Right kidney (tissue), 9 donors: ENCODE measurements at places on chromosomes 7 and 10.

- DNase-seq, result peak; percentile 27
Observed at GRCh38 chr7:114413761-114414155, 857 bp upstream of the FOXP2 start.

DNA sequence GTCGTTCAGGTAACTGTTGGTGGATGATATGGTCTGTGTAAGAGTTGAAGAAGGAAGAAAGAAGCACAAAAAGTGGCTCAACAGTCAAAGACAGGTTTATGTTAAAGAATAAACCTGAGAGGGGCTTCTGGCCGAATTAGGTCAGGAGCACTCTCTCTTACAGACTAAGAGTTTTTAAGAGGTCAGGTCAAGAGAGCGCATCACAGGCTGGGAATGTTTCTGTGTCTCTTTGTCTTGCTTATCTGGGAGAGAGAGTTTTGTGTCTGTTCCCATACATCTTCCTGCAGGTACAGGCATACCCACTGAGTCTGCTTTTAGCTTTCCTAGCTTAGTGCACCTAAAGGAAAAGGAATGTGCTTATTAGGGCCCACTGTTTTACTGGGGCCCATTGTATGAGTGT, 22.2 kb upstream of the PRPF18 start:
- no peak for DNase-seq

DNA sequence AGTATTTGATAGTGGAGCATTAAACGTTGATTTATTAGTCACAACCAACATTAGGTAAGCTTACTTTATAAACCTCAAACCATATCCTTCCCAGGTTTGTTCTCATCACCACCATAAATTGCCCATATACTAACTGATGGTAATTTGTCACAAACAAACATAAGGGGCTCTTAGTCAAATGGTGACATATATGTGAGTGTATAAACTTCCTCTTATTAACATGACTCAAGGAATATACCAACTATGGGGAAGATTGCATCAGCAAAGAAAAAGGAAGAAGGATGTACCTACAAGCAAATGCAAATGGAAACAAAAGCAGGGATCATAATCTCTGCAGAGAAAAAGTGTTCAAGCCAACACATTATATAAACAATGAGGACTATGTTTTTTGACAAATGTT, 418.2 kb upstream of the AKR1E2 start:
- no peak for DNase-seq

GRCh38 chr7:42057331-42057730, 179.7 kb downstream of the GLI3 start:
- DNase-seq, result no peak

DNA sequence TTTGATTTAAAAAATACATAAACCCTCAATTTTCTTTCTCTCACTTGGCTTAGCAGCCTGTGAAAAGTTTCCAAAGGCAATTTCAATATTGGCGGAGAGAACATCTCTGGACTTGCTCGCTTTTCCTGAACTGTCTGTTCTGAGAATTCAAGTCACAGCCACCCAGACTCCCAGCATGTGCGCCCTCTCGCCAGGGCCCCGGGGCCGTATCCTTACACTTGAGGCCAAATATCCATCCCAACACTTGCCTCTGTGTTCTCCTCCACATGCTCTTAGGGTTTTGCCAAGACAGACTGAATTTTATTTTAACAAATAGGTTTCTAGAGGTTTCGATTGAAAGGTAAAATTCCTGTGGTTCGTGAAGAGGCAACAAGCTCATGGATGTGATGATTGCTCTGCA, 111.5 kb upstream of the GPR26 start:
- no peak for DNase-seq

DNA sequence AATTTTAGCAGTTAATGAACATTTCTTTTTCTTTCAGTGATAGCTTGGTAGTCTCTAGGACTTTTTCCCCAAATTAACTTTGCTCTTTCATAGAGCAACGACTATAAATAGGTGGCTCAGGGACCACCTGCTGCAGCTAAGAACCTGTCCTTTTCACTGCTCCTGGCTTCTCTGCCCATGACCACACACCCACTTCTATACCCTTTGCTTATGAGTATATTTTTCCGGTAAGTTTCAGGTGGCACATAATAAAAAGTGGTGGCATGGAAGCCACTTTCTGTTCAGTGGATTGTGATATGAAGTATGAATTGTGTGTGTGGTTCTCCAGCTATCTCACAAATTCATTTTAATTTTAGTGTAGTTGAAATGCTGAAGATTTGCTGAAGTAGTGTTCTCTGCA, 1.2 kb downstream of the ING3 start:
- no peak for DNase-seq

GRCh38 chr10:78736926-78737630, 331.7 kb upstream of the ZMIZ1 start:
- DNase-seq, result no peak

- DNase-seq, result no peak
Observed at GRCh38 chr10:69004821-69005220, 16.2 kb downstream of the KIFBP start.

DNA sequence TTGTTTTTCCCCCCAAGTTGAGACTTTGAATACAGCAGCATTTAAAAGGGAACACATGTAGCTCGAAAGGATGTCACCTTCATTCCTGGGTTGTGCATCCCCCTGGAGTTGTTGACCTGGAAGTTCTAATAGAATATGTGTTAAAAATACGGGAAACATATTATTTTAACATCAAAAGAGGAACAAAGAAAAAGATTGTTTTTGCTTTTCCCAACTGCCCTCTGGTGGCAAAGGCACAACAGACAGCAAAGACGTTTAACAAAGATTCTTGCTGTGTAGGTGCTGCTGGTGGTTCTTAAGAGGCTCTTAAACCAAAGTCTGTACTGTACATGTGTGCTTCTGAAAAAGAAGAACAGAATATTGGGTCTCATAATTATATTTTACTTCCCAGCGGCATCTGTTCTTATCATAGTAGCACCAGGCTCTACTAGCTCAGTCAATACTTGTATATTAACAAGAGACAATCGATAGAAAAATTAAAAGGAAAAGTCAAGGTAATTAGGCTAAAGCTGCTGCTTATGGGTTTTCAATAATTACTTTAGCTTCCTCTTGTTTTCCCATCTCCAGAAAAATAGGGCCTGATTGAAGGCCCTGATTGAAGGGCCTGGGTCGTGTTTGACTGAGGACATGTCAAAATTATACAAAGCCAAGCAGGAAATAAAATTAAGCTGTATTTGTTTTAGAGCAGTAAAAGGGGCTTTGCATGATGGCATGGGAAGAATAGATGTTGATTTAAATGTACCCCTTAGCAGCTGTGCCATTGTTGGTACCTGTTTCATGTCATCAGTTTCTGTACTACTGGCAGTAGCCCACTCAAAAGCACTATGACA, 384.2 kb upstream of the LRGUK start:
- DNase-seq, result no peak

DNA sequence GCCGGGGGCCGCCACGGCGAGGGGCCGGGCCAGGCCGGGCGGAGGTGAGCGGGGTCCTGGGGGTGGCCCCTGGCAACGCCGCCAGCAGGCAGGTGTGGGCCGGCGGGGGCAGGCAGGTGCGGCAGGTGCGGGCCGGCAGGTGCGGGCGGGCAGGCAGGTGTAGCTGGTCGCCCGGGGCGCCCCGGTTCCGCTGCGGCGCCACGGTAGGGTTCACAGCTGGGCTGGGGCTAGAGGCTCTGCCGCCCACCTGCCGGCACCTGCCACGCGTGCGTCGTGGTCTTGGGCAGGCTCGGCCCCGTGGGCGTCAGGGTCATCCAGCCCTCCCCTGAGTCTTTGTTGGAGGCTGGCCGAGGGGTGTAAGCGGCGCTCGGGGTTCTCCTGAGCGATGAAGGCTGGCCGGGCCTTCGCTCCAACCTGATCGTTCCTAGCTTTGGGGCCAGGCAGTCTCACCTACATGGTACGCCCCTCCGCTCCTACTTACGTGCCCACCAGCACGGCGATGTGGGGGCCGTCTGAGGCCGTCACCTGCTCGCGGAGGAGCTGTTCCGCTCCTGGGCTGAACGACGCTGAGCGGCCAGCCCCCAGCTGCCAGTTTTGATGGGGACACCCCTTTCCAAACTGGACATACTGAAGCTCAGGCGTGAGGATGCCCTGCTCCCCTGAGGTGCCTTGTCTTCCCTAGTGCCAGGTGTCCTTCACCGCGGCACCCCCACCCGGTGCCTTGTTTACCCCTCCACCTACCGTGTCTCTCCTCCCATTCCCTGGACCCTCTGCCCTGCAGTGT, 493 bp downstream of the ZMIZ2 start:
- DNase-seq, result peak; percentile 69

DNA sequence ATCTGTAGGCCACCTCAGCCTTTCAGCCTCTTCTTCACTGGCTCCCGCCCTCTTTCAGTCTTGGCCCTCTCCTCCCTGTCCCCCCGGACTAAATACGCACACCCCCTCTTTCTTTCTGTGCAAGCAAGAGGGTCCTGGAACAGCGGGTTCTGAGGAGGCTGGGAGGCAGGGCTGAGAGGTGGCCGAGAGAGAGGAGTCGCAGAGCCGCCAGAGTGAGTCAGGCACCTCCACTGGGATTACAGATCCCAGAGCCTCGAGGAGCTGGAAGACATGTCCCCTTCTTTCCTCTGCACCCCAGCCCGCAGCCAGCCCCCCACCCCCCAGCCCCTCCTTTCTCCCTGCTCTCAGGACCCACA, 182 bp downstream of the CCDC136 start:
- DNase-seq, result no peak

GRCh38 chr10:113158183-113158582, 208.1 kb downstream of the TCF7L2 start:
- no peak for DNase-seq

GRCh38 chr10:20257422-20257821, 441.2 kb downstream of the PLXDC2 start:
- DNase-seq, result no peak

DNA sequence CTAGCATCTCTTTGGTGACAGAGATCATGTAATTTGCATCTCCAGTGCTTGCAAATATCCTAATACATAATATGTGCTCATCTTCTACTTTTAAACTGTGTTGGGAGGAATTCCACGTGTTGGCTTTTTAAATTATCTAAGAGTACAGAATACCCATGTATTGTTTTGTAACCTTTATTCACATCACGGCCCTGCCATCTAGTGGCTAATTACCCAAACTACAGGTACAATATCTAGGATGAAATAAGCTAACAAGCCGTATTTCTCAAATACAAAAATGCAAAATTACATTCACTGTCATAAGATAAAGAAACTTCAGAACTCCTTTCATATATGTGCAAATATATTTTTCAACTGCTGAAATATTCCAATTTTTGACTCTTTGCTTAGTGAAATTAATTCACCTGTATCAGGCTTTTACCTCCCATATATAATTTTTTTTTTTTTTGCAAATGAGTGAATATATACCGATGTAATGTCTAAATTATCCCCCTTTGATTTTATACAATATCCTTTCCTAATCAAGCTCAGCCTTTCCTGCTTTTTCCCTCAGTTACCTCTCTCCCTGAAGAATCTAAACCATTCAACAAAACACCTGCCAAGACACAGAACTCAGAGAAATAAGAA, 30.3 kb upstream of the LSM8 start:
- DNase-seq, result no peak

DNA sequence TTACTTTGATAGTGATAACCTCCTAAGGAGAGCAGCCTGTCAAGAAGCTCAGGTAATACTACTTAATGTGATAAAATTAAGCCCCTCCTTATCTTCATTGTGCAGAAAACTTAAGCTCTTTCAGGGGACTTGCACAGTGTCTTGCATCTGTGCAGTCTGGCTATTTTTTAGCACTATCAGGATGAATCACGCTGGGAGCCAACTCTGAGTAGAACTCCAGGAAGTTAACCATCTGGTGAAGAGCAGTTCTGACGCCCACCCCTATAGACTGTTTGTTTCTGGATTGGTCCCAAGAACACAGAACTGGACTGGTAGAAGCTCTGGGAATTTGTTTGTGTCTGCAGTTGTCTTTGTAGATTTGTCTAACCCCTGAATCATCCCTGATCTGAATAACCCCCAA, 41.9 kb downstream of the AGK start:
- no peak for DNase-seq

DNA sequence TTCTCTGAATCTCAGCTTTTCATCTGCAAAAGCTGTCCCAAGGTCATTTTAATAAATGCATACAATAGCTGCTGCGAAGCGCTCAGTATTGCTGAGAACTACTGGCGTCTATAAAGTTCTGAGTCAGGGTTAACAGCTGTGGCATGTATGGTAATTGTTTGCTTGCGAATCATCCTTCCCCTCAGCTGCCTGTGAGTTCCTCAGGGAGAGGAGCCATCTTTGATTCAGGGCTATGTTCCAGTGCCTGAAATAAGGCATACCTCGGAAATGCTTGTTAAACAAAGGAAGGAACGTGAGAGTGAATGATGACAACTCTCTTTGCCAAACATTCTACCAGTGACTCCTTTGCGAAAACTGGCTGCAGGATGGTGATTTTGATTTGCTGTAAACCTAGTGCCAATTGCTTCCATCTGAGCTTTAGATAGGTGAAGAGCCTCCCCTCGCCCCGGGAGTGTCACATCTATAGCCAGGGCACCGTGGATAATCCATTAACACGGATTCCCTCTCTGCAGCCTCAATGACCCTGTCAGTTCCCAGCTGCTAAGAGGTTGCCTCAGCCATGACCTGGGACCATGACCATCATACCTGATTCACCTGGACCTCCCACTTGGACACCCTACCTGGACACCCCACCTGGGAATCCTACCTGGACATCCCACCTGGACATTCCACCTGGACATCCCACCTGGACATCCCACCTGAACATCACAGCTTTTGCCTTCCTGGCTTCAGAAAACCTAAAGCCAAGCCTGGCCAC, 39.6 kb downstream of the GPRIN2 start:
- DNase-seq, result no peak
